ENCODE measurements at places on chromosomes 7 and 10. TPM values are rescaled to one million over a fixed set of nuclear protein-coding genes. Genes with fewer than 3 reads are reported as not detected.

Gene SPDYE16
- not detected for total RNA-seq

Gene ACBD7
- total RNA-seq = 1.7 TPM

Gene LRRN3
- total RNA-seq = not detected

Gene PALD1
- total RNA-seq = 38.7 TPM

Gene SLC13A1
- not detected for total RNA-seq

Gene INMT
- not detected for total RNA-seq

Gene FAM221A
- total RNA-seq = 2.1 TPM

Gene PNLIP
- total RNA-seq = not detected

Data from thoracic aorta endothelial cell (primary cell).